ENCODE measurements at places on chromosomes 3 and 15.

- no peak for ATAC-seq
These were observed 645.4 kb downstream of the ZBBX start for GRCh38 chr3:166734734-166735133.

- ATAC-seq, result no peak
These were observed 85.0 kb upstream of the DPH6 start for GRCh38 chr15:35630985-35631384.

DNA sequence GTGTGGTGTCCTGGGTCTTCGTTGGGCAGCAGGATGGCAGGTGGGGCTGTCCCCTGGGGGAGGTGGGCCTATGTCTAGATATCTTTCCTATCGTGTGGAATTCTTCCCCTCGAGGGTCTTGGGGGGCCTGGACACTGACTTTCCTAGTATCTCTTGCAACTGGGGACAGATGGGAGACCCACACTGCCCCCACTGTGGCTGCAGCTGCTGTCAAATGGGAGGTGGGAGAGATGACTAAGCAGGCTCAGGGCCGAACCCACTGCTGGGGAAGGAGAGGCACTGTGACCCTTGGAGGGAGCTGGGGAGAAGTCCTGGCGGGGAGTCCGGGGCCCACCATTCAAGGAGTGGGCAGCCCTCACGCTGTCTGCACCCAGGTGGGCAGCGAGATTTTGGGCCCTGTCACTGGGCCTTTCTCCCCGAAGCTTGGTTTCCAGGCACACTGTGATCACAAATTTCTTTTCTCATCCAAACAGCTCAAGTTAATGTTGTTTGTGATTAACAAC lies 2.9 kb upstream of the FBLN2 start:
- ATAC-seq, result no peak

DNA sequence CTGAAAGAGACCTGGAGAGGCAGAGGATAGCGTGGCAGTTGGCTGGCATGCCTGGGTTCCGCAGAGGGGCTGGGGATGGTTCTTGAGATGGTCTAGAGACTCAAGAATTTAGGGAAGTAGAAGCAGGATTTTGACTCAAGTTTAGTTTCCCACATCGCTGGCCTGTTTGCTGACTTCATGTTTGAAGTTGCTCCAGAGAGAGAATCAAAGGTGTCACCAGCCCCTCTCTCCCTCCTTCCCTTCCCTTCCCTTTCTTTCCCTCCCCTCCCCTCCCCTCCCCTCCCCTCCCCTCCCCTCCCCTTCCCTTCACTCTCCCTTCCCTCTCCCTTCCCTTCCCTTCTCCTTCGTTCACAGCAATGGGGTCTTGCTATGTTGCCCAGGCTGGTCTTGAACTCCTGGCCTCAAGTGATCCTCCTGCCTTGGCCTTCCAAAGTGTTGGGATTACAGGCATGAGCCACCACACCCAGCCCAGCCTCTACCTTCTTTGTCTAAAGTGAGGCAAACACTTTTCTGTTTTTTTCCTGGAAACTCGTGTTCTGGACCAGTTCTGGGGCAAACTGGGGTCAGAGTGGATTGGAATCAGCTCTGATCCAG lies 10.2 kb downstream of the CHRD start:
- no peak for ATAC-seq

- ATAC-seq, result no peak
These were observed 145.7 kb downstream of the EPHA6 start for GRCh38 chr3:96959901-96960641.

DNA sequence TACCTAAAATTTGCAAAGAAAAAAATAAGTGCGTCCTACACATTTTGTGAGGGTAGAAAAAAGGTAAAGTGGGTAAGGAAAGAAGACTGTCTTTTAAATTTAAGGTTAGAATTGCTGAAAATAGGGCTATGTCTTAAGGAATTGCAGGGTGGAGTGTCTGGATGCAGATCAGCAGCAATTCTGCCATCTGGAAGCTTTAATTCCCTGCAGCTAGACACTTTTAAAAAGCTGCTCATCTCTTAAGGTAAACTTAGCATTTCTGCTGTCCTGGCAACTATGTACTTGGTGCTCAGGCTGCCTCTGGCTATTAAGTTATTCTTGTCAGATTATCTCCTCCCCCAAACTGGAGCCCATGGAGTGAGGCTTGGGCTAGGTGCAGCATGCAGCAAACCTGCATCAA lies 420.2 kb downstream of the SI start:
- no peak for ATAC-seq

DNA sequence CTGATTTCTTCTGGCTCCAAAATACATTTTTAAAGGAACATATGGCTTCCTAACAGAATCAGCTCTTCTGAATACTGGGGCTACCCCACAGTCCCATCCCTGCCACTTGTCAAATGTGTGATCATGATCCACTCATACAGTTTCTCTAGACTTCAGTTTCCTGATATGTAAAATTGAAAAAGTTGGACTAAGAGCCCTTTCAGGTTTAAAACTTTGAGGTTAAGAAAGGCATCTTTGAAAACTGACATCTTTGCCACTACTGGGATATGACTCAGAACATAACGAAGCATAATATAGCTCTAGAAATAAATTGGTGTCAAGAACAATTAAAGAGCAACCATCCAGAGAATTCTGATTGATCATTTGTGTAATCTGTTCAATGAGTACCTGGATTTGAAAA lies 248.3 kb downstream of the IL5RA start:
- ATAC-seq, result no peak

- no peak for ATAC-seq
These were observed 207.5 kb upstream of the NR2F2 start for GRCh38 chr15:96123028-96123400.

DNA sequence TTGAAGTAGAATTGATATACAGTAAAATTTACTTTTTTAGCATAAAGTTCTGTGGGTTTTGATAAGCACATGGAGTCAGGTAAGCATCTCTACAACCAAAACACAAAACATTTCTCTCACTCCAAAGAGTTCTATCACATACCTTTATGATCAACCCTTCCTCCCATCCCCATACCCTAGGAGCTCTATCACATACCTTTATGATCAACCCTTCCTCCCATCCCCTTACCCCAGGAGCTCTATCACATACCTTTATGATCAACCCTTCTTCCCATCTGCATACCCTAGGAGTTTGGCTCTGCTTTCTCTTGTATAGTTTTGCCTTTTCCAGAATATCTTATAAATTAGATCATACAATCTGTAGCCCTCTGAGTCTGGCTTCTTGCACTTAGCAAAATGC lies 315.1 kb downstream of the ROBO2 start:
- no peak for ATAC-seq

- peak; percentile 70 for ATAC-seq
These were observed 61.9 kb downstream of the BTLA start for GRCh38 chr3:112437146-112438022.

DNA sequence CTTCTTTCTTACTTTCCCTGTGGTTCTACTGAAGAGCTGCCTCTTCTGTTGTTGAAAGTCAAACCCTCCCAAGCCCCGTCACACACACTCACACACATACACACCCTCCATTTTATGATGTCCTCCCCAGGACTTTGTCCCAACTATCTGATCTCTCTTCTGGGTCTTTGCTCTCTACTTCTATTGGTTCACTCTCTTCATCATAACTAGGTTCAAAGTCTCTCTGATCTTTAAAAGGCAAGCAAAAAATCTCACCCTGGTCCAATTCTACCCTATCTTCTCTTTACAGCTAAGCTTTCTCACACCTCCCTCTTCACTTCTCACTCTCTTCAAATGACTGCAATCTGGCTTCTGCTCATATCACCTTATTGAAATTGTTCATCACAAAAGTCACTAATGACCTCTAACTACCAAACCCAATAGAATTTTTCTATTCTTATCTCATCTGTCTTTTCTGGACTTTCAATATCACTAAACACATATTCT lies 34.8 kb downstream of the LRRFIP2 start:
- no peak for ATAC-seq

- ATAC-seq, result peak; percentile 74
These were observed 34.3 kb downstream of the SEC22C start for GRCh38 chr3:42547401-42547945.

All from stimulated activated memory B cell treated with anti-CD40 and anti-IgM and Interleukin-4, amounts not matched to agents 10 μg/mL and 1 μg/mL and 100 μg/mL, for 72 hours (primary cell).